ENCODE measurements at places on chromosomes 1 and 21. TPM values are rescaled to one million over a fixed set of nuclear protein-coding genes. Genes with fewer than 3 reads are reported as not detected.

Gene KCNK1
- 0.10 TPM for total RNA-seq

Gene LCE2B
- total RNA-seq, result not detected

Gene ALX3
- total RNA-seq, result not detected

Gene LRRC8D
- 19.6 TPM for total RNA-seq

Gene ILDR2
- 1.5 TPM for total RNA-seq

Gene BGLAP
- 0.31 TPM for total RNA-seq

Gene STRIP1
- 49.3 TPM for total RNA-seq

Gene CD164L2
- total RNA-seq, result not detected

Gene KCNA2
- total RNA-seq, result 0.52 TPM

Gene CDC42SE1
- total RNA-seq, result 250 TPM

Gene DIO1
- total RNA-seq, result 0.21 TPM

Gene LRRIQ3
- total RNA-seq, result 0.21 TPM

Gene VCAM1
- total RNA-seq, result 0.42 TPM

Gene TTLL10
- total RNA-seq, result 0.42 TPM

Gene SNRPE
- total RNA-seq, result 51.1 TPM

Gene C1QTNF12
- total RNA-seq, result 1.6 TPM

Gene HTR1D
- not detected for total RNA-seq

Gene NEGR1
- 0.31 TPM for total RNA-seq

Gene BARHL2
- total RNA-seq, result not detected

Gene TMEM125
- total RNA-seq, result 0.10 TPM

Gene LRRN2
- total RNA-seq, result not detected

Gene TFF1
- total RNA-seq, result not detected

Gene PIK3R3
- total RNA-seq, result 0.42 TPM

Gene C1orf210
- total RNA-seq, result not detected

Gene SPAG17
- total RNA-seq, result 0.21 TPM

Gene SRM
- 7.9 TPM for total RNA-seq

Gene NR1I3
- total RNA-seq, result 0.31 TPM

Gene IVL
- total RNA-seq, result not detected

Gene LMOD1
- not detected for total RNA-seq

Gene HAX1
- total RNA-seq, result 36.5 TPM

Gene VSIG8
- 0.10 TPM for total RNA-seq

Gene BACE2
- total RNA-seq, result 2.3 TPM

Gene MXRA8
- 1.6 TPM for total RNA-seq

Gene RAD54L
- not detected for total RNA-seq

Gene ORC1
- total RNA-seq, result 2.4 TPM

Gene SLC16A4
- total RNA-seq, result not detected

Gene DNAJC6
- total RNA-seq, result 8.5 TPM

Gene SFT2D2
- total RNA-seq, result 75.1 TPM

Gene ZC3H12A
- 160 TPM for total RNA-seq

Gene KIRREL1
- under 0.01 TPM for total RNA-seq

Gene LENEP
- 0.63 TPM for total RNA-seq

Gene AMY2A
- not detected for total RNA-seq

Gene SLFNL1
- total RNA-seq, result 0.10 TPM

Gene PRAMEF6
- not detected for total RNA-seq

Gene RNF207
- total RNA-seq, result 2.1 TPM

Gene LDLRAP1
- total RNA-seq, result 34.5 TPM

Gene KLF18
- total RNA-seq, result not detected

Gene FALEC
- total RNA-seq, result not detected

Gene SIPA1L2
- total RNA-seq, result 2.4 TPM

Gene DRAM2
- total RNA-seq, result 89.8 TPM

Gene PROX1
- 0.31 TPM for total RNA-seq

Gene CFHR1
- total RNA-seq, result not detected
